ENCODE measurements at places on chromosomes 13 and 19.

DNA sequence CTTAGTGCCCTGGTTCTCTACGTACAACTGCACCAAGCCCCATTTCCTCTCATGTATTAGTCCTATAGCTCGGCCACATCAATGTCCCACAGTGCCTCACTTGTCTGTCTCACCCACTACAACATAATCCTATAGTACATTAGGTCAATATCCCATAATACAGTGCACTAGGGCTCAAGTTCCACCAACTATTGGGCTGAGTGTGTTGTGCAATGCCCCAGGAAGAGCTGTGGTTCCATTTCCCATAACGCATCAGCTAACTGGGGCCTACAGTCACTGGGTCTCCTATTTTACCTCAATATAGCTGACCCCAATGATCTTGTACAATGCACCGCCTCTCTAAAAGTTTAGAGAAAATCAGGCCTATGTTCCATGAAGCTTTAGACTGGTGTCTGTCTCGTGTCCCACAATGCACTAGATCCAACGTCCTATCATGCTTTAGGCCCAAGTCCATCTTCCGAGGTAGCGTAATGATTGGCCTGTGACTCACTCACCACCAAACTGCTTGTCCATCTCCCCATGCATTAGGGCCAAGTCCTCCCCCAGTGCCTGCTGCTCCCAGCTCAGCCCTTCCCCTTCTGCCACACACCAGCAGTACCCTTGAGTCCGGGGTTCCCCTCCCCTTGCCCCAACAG lies 21.8 kb downstream of the TSKS start:
- no peak for DNase-seq

GRCh38 chr13:73340069-73340468 lies 281.3 kb downstream of the KLF5 start:
- no peak for DNase-seq

- no peak for DNase-seq
These were observed 39.1 kb downstream of the ERICH6B start for GRCh38 chr13:45576466-45576865.

- DNase-seq = peak; percentile 68
These were observed 1.9 kb downstream of the SULT2B1 start for GRCh38 chr19:48553676-48554384.

DNA sequence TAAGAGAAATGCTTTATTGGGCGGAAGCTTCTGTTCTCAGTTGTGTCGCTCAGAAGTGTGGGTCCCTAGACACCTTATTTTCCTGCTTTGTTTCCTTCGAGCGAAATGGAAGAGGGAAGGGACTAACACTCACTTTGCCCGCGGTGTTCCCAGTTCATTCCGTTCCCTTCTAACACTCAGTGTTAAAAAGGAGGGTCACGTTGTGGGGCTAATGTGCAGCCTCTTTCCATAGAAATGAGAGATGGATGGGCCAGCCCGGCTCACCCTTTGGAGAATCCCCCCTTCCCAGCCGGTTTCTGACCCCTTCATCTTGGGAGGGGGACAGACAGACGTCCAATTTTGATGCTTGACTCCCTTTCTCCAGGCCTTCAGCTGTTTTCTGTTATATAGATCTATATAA lies 2.3 kb downstream of the ATP11A start:
- DNase-seq = no peak

DNA sequence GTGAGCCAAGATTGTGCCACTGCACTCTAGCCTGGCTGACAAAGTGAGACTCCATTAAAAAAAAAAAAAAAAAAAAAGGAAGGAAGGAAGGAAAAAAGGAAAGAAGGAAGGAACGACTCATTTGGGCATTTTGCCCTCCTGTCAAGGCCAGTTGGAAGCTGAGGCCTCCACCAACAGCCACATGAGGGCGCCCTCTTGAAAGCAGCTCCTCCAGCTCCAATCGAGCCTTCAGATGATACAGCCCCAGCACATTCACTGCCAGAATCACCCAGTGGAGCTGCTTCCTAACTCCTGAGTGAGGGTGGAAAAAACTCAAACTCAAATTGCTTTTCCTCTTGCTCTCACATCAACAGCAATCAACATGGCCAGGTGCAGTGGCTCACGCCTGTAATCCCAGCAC lies 40.9 kb downstream of the GNG7 start:
- no peak for DNase-seq

DNA sequence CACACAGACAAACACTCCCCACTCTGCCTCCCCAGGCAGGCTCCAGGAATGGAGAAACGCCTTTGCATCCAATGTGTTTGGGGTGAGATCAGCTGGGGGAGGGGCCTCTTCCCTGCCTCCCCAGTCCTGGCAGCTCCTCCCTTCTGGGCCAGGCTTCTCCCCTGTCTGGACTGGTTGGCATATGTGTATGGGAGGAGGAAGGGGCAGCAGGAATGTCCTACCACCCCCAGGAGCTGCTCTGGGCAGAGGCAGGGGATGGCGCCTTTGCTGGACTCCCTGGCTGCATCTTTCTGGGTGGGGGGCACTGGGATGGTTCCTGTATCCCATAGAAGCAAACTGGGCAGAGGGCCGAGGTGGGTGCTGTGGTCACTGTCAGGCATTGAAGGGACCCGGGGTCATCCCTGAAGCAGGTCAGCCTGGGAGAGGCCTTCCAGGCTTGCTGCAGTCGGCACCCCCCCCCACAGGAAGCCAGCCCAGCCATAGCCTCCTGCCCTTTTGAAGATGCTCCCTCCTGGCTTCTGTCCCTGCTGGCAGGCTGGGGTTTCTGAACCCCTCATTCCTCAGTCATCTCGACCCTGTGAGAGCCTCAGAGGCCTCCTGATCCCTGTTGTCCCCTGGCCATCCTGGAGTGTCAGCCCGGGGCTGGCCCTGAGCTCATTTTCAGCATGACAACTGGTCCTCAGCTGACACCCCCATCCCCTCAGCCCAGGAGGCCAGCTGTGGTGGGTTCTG lies 21.2 kb upstream of the SLC7A10 start:
- DNase-seq = no peak

- no peak for DNase-seq
These were observed 2.3 kb upstream of the UPF3A start for GRCh38 chr13:114279146-114279545.

DNA sequence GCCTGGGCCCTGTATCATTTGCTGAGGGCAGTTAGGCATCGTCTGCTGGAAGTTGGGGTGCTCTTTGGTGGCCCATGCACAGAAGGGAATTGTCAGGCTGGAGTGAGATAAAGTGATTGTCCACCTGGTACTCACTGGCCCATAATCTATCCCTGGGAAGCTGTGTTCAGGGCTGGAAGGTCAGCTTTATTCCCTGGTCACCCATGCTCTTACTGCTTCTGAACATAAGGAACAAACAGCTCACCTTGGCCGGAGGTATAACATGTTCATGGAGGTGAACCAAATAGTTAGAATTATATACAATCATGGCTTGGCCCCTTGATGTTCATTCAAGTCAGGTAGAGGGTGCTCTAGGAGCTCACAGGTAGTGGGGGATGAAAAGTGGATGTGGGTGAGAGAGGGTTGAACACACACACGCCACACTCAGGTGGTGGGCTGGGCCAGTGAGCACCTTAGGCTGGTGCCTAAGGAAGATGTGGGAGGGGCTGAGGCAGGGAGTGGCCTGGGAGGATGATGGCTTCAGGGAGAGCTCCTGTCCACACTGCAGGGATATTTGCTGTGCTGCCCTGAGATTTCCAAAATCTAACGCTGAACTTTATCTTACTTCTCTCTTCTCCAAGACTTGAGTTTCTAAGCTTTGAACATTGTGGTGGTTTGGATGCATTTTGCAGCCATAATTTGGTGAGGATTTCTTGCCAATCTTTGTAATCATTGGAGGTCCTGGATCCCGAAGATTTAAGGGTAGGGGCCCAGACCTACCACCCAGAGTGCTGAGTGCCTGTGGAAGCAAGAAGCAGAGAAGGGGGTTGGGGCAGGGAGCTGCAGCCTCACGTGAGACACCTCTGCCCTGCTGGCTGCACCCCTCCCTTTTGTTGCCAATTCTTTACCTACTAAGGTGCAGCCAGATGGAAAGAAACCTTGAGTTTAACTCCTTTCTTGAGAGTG lies 420.6 kb downstream of the ZNF536 start:
- no peak for DNase-seq

GRCh38 chr19:15123031-15123890 lies 16.1 kb downstream of the SYDE1 start:
- DNase-seq = no peak

- no peak for DNase-seq
These were observed 11.1 kb downstream of the NTN5 start for GRCh38 chr19:48661711-48662090.

- no peak for DNase-seq
These were observed 8.1 kb downstream of the ANO8 start for GRCh38 chr19:17326595-17326966.

GRCh38 chr13:23505007-23505406 lies 65.2 kb upstream of the TNFRSF19 start:
- DNase-seq = no peak

GRCh38 chr19:32347573-32347972 lies 2.2 kb downstream of the ZNF507 start:
- DNase-seq = no peak

DNA sequence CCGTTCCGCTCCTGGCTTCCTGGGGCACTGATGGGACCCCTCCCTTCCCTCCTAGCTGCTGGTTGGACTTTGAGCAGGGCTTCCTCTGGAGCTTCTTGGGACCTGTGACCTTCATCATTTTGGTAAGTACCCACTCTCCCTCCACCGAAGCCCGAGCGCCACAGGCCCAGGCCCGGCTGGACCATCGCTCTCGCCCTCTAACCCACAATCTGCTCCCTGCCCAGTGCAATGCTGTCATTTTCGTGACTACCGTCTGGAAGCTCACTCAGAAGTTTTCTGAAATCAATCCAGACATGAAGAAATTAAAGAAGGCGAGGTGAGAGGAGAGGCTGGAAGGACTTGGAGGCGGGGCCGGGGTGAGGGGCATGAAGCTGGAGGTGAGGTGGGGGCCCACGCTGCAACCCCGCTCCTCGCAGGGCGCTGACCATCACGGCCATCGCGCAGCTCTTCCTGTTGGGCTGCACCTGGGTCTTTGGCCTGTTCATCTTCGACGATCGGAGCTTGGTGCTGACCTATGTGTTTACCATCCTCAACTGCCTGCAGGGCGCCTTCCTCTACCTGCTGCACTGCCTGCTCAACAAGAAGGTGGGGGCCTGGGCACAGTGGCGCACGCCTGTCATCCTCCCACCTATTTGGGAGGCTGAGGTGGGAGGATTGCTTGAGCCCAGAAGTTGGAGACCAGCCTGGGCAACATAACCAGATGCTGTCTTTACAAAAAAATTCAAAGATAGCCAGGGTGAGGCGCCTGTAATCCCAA lies 12.3 kb downstream of the DDX39A start:
- no peak for DNase-seq

DNA sequence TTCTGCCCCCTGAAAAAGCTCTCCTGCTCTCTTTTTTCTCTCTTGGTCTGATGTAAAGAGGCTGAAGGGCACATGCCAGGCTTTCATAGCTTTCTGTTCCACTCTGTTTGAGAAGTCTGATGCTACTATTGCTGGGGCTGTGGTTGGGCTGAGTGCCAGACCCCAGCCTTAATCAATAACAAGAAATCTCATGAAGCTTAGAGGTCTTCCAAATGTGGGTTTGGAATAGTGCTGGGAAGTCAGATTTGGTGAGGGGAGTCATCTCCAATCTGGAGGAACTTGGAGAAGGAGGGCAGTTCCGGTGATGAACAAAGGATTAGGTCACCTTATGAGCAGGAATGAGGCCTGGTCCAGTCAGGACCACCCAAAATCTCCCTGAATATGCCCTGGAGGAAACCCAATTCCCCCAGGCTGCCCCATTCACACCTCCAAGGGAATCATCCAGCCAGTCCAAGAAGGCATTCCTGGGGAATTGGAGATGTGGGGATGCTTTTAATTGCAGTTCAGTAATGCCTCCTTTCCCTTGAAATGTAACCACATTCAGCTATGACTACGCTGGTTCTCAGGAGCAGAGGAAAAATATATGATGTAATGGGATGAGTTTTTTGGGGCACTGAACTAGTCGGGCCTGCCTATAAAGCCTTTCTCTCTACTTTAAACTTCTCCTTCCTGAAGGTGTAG lies 102.0 kb downstream of the STARD13 start:
- DNase-seq = no peak

DNA sequence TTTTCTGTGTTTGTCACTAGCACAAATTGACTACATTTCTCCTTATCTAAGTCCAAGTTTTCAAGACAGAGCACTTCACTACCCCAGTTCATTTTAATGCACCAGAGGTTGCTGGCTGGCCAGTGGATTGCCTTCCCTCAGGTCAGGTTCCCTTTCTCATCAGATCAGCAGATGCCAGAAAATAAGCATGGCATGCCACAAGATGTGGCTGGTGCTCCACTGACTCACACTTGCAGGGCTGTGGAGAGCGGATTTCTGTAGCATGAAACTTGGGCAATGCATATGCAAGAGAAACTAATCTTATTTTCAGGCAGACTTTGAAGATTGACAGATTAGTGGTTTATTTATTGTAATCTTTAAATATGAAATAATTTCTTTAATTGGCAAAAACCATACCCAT lies 79.5 kb downstream of the RUBCNL start:
- no peak for DNase-seq

- DNase-seq = no peak
These were observed 4.3 kb upstream of the ZNF529 start for GRCh38 chr19:36577271-36577996.

DNA sequence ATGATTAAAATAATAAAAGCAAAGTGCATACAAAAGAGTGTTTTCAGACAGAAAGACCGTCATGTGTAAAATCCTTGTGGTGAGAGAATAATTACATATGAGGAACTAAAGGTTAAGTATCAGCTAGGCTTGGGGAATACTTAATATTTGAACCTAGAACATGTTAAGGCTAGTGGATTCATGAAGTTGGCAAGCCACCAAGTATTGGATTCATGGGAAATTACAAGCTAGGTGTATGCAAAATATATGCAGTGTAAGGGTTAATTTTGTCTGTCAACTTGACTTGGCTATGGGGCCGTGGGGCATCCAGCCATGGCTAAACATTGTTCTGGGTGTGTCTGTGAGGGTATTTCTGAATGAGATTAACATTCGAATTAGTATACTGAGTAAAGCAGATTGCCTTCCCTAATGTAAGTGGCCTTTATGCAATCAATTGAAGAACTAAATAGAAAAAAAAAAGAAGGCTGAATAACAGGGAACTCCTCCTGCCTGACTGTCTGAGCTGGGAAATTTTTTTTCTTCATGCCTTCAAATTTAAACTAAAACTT lies 533.5 kb upstream of the KLF12 start:
- DNase-seq = no peak

- DNase-seq = no peak
These were observed 575.1 kb downstream of the EFNB2 start for GRCh38 chr13:105960326-105960725.

GRCh38 chr19:56191115-56191514 lies 6.5 kb downstream of the ZSCAN5B start:
- no peak for DNase-seq
